ENCODE measurements at places on chromosomes 13 and 19.

GRCh38 chr13:99373436-99373835 lies 66.2 kb upstream of the GPR183 start:
- DNase-seq = no peak

GRCh38 chr13:104773775-104774174 lies 1707.6 kb upstream of the SLC10A2 start:
- peak; percentile 35 for DNase-seq

GRCh38 chr19:17471410-17472125 lies 1.2 kb downstream of the SLC27A1 start:
- no peak for DNase-seq

DNA sequence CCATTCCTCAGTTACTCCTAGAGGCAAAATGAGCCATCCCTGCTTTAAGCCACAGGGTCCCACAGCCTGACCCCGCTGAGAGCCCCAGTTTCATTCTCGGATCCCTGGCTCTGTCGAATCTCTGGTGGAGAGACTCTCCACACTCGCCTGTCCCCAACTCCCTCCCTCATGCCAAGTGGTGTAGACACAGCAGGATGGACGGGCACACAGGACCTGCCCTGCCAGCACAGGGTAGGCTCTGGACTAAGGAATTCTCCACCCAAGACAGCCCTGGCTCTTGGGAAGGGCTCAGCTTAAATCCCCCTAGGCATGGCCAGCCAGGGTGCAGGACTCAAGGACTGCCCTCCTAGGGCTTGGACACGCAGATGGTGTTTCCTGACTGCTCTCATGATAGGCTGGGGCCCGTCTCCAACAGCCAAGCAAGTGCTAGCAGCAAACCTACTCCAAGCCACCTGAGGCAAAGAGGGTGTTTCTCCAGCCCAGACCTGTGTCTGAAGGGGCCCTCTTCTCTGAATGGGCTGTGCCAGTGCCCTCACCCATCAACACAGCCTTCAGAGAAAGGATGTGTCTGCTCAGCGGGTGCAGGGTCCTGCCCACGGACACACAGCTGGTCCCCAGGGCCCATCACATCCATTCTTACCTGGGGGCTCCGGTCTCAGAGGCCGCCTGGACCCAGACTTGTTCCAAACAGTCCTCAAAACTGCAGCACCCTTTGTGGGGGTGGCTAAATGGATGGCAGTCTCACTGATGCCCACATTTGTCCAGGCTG lies 65.3 kb downstream of the PEPD start:
- no peak for DNase-seq

GRCh38 chr13:75904012-75904411 lies 267.9 kb downstream of the LMO7 start:
- DNase-seq = no peak

DNA sequence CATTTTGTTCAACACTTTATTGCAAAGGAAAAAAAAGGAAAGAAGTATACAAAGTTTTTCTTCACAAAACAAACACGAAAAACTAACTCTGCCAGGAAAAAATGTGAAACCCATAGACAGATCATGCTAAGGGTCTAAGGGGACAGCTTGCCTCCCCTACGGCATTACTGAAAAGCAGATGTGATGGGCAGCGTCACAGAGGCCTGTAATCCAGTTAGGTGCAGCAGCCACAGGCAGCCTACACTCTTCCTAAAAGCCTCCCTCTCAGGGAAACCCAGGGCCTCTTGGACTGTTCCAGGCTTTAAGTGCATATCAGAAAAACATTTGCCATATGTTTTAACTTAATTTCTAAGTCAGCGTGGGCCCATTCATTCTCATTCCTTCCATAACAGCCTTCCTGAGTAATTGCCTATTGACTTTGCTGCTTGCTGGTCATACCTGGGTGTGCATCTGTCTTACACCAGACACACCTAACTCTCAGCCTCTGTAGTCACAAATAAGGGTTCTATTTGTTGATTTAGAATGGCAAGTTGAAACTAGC lies 135.7 kb upstream of the SERP2 start:
- DNase-seq = no peak

DNA sequence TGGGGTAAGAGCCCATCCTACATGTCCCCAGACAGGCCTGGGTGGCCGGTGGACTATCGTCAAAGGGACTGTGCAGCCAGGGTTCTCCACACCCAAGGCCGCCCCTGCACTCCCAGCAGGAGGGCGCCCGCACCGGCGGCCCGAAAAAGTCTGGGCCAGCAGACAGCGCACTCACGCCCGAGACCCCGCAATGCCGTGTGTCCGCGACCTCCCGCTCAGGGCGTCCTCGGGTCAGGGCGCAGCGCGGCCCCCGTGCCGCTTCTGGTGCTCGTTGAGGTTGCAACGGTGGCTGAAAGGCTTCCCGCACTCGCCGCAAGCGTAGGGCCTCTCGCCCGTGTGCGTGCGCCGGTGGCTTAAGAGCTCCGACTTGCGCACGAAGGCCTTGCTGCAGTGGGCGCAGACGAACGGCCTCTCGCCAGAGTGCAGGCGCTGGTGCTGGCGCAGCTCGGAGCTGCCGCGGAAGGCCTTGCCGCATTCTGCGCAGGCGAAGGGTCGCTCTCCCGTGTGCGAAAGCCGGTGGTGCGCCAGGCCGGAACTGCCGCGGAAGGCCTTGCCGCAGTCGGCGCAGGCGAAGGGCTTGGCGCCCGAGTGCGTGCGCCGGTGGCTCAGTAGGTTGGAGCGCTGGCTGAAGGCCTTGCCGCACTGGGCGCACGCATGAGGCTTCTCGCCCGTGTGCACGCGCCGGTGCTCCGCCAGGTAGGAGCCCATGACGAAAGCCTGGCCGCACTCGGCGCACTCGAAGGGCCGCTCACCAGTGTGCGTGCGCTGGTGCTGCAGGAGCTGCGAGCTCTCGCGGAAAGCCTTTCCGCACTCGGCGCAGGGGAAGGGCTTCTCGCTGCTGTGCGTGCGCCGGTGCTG lies 2.8 kb upstream of the A1BG start:
- no peak for DNase-seq

GRCh38 chr19:55132453-55133129 lies 15.2 kb upstream of the PPP1R12C start:
- no peak for DNase-seq

- no peak for DNase-seq
These were observed 7.3 kb downstream of the SPATA13 start for GRCh38 chr13:24167666-24168391.

DNA sequence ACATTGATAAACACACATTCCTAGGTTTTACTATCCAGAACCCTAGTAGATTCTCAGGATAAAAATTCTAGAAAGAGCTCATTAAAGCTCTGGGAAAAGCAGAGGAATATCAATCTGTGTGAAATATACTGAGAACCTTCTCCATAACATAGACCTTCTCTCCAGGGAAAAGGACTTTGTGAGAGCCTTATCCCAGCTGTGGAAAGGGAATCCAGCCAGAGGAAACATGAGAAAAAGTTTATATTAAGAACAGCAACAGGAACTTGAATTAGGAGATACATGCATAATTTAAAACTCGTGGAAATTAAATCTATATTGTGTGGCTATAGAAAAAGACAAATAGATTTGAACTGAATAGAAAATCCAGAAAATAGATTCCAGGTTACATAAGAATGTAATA lies 1639.9 kb downstream of the EFNB2 start:
- no peak for DNase-seq

DNA sequence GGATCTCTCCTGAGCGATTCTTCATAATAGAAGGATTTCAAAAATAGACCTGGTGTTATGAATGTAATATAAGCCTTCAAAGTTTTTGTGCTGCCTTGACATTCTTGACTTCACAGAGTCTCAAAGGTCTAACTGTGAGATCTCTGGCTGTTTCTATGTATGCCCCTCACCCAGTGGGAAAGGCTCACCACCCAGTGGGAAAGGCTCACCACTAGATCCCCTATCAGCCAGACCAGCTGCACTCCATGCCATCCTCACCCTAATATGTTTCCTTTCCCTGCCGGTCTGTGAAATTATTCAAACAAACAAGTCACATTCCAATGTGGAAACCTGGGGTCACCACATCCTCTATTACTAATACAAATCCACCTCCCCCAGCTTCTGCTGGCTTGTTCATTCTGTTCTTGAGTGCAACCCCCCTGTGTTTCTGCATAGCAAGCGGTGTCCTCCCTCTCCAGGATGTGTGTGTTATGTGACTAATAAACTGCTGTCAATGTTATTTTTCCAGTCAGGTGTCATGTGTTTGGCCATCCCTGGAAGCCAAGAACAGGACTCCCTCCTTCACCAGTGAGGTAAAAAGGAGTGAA lies 13.8 kb upstream of the SLITRK1 start:
- DNase-seq = no peak

DNA sequence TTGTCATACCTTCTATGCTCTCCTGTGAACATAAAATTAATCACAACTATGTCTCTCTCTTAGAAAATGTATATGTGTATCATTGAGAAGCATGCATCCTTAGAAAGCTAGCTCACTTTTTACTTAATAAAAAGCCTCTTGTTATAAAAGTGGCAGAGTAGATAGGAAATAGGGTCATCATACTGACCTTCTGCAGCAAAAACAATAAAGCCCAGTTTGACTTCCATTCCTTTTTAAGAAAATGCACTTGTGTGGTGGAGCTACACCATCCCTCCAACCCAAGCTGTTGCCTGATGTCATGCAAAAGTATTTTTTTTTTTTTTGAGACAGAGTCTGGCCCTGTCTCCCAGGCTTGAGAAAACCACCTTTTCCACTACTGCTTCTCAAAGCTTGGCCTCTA lies 393.3 kb downstream of the LIG4 start:
- no peak for DNase-seq

- DNase-seq = no peak
These were observed 15.4 kb downstream of the SHANK1 start for GRCh38 chr19:50703915-50704796.

- DNase-seq = no peak
These were observed 318.9 kb downstream of the MYO16 start for GRCh38 chr13:108948251-108948671.

GRCh38 chr19:42297039-42297438 lies 4.9 kb upstream of the PRR19 start:
- DNase-seq = no peak

DNA sequence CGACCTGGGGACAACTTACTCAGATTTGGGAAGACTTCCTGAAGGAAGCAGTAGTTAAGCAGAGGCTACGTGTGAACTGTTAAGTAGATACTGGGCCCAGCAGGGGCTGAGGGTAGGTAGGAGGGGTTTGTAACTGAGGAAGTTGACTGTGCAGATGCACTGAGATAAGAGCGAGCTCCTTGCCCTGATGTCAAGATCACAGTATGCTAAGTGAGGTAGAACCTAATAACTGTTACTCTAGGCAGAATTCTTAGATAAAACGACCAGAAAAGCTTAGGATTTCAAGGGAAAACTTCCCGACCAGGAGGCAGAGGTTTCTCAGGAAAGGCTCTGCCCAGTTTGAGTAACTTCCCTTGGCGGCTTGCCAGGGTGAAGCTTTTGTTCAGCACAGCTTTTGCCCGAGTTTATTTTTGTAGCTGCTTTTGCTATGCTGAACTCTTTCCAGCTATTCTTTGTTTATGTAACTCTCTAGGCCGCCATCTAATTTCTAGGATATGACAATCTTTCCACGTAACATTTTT lies 632.1 kb downstream of the DIAPH3 start:
- DNase-seq = no peak

DNA sequence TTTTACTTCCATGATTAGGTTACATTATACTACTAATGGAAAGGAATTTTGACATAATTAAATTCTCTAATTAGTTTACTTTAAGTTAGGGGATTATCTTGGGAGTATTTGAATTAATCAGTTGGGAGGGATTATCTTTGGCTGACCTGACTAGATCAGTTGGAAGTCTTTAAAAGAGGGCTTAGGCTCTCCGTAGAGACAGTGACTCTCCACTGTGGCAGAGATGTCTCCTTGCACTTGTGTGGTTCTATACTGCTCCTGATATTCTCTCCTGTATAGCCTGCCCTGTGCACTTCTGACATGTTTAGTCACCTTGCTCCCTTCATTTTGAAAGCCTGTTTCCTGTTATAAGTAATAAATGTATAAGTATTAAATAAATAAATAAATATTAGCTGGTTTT lies 1612.3 kb upstream of the PRR20A start:
- no peak for DNase-seq

DNA sequence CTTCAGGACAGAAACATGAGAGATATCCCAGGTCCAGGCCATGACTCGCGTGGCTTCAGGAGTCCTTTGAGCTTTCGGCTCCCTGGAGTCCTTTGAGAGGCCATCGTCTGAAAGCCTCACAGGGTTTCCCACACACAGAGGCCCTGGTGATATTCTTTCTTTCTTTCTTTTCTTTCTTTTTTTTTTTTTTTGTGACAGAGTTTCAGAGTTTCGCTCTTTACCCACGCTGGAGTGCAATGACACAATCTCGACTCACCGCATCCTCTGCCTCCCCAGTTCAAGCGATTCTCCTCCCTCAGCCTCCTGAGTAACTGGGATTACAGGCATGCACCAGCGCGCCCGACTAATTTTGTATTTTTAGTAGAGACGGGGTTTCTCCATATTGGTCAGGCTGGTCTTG lies 5.5 kb downstream of the SIN3B start:
- no peak for DNase-seq
